Activated T-cell treated with anti-CD3 and anti-CD28 coated beads, Interleukin-2, amount 50 U/mL, for 4 hours (primary cell): ENCODE measurements at places on chromosomes 5 and 9.

GRCh38 chr5:1205255-1206180, 4.1 kb downstream of the SLC6A19 start:
- DNase-seq = no peak

DNA sequence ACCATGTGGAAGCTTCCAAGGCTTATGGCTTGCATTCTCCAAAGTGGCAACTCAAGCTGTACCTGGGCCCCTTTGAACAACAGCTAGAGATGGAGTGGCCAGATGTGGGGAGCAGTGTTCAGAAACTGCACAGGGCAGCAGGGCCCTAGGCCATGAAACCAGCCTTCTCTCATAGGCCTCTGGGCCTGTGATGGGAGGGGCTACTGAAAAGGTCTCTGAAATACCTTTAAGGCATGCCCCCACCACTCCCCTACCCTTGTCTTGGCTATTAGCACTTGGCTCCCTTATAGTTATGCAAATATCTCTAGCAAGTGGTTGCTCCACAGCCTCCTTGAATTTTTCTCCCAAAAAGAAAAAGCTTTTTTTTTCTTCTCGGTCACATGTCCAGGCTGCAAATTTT, 1014.6 kb downstream of the DTWD2 start:
- no peak for DNase-seq

DNA sequence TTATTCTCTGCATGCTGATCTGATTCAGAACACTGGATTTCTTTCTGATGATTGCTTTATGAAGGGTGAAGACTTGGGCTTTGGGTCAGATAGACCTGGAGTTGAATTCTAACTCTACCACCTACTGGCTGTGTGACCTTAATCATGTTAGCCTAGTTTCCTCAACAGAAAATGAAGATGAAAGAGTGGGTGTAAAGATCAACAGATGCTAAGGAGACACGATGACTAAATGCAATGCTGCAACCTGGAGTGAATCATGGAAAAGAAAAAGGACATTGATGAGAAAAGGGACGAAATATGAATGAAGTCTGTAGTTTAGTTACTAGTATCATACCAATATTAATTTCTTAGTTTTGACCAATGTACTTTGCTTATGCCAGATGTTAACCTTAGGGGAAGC, 27.8 kb upstream of the DENND1A start:
- no peak for DNase-seq

DNA sequence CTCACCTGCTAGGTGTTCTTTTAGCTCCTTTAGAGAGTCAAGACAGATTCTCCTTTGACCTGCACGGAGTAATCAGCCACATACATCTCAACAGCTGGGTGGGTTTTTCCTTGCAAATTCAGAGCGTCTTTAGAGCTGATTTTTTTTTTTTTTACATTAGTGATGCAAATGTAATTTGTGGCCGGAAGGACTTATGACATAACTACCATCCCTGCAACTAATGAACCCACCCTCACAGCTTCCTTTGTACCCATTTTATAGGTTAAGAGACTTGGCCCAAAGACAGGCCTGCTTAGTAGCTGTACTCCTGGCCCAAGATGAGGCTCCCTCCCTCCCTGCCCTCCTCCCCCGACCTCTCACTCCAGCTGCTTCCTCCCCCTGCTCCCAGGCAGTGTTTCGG, 69.9 kb upstream of the NIPAL4 start:
- no peak for DNase-seq

- no peak for DNase-seq
Observed at GRCh38 chr9:21097817-21098216, 20.1 kb upstream of the IFNB1 start.

GRCh38 chr9:133238272-133238850, 29.3 kb upstream of the OBP2B start:
- DNase-seq = peak; percentile 20

DNA sequence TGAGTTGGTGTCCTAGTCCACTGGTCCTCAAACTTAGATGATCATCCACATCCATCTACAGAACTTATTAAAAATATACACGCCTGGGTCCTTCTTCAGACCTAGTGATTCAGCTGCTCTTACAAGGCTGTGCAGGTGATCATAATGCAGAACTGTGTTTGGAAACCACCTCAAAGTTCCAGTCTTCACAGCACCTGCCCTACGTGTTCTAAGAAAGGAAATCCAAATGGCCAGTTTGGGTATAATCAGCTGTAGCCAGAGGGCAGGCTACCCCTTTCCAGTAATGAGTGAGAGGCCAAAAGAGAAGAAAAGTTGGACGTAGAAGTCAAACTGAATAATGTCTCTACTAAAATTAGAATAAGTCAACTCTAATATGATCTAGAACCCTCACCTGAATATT, 15.4 kb downstream of the REEP5 start:
- DNase-seq = no peak

GRCh38 chr5:93189707-93190120, 391.3 kb downstream of the NR2F1-AS1 start:
- DNase-seq = no peak

- no peak for DNase-seq
Observed at GRCh38 chr5:68406767-68407241, 191.2 kb downstream of the PIK3R1 start.

- no peak for DNase-seq
Observed at GRCh38 chr5:151691706-151692105, 5.0 kb upstream of the SPARC start.

DNA sequence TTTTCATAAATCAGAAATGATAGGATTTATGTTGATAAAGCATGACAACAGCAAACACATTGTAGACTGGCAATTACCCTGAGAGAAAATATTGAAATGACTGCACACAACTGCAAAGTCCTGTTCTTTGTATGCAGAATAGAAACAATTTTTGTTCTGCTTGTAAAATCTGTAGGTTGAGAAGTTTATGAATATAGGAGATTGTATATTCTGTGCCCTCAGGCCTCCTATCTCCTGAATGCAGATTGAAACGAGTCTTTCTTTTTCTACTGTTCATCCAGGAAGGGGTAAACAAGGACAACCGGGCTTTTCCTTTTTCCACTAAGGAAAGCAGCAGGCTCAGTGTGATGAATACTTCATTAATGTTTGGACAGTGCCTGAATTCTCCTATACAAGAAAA, 95.0 kb upstream of the HAPLN1 start:
- DNase-seq = no peak

GRCh38 chr5:122844910-122845228, 544 bp upstream of the SNX24 start:
- DNase-seq = no peak

GRCh38 chr5:33938507-33938796, 2.3 kb downstream of the RXFP3 start:
- no peak for DNase-seq

DNA sequence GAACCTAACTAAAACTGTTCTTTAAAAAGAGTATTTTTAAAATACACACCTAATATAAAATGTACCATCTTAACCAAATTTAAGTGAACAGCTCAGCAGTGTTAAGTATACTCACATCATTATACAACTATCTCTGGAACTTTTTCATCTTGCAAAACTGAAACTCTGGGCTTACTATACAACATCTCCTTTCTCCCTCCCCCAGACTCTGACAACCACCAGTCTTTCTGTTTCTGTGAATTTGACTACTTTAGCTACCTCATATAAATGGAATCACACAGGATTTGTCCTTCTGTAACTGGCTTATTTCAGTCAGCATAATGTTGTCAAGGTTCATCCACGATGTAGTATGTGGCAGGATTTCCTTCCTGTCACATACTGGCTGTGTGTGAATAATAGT, 93.5 kb downstream of the FOXD1 start:
- DNase-seq = no peak

DNA sequence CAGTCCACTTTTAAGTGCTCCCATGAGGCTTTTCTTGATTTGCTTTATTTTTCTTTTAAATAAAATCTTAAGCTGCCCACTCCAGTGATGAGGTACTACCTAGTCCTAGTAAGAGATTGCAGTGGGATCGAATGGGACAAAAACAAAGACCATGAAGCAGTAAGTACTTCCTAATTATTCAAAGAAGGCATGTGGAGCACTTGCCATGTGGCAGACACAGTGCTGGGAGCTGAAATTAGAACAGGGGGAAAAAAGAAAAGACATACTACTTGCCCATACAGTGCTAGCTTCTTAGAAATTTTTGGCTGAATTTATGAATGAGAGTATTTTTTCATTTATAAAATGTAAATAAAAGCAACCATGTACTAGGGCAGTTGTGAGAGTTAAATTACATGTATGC, 239.9 kb upstream of the TNC start:
- DNase-seq = no peak

- DNase-seq = no peak
Observed at GRCh38 chr5:169071-169727, 22.1 kb upstream of the LRRC14B start.

- DNase-seq = no peak
Observed at GRCh38 chr5:140317859-140318258, 15.0 kb upstream of the PFDN1 start.

DNA sequence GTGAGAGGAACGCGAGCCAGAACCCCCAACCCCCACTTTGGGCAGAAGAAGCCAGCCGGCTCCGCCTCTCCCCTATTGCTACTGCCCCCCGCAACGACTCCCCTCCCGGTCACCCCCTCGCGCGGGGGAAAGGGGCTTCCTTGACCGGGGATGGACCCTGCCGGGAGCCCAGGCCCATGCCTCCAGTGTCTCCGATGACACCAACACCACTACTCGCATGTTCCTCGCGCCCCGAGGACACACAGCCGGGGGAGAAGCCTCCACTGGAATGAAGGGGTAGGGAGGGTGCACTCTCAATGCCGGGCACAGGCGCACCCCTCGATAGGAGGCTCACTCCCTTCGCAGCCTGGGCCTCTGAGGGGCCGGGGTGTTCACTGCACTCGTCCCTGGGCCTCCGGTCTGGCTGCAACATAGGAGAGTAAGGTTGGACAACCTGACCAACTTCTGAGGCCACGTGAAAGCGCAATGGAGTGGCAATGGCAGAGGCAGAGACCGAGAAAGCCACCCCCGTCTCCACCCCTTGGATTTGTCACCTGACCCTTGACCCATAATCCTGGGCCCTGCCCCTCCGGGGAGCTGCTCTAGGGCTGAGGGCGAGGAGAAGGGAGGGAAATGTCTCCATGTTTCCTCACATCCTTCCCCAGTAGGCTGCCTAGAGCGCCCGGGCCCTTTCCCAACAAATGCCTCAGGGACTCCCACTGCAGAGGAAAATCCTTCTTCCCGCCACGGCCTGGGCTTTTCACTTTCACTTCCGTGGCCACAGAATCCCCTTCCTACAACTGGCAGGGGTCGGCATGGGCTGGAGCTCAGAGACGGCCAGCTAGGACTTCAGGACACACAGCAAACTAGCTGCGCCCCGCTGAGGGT, 1.1 kb upstream of the CNTFR start:
- no peak for DNase-seq

DNA sequence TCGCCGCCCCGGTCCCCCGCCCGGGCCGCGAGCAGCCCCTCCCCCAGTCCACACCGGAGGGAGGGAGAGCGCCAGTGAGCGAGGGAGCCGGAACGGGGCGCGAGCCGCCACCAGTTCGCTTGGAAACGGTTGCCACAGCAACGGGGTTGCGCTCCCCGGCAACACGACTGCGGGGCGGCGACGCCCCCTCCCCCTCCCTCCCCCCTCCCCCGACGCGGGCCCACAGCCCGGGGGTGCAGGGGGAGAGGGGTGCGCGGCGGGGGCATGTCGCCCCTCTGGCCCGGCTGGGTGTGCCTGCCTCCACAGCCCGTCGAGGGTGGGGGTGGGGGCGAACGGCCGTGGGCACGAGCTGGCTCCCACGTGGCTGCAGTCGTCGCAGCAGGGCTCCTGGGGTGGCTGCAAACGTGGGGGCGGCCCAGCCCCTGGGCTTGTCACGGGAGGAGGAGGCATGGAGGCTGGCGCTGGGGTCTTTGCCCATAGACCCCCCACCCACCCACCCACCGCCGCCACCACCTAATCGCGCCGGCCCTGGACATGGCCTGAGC, 524 bp downstream of the PRR7 start:
- DNase-seq = peak; percentile 58

- no peak for DNase-seq
Observed at GRCh38 chr5:176492431-176492830, 44.2 kb downstream of the FAF2 start.

DNA sequence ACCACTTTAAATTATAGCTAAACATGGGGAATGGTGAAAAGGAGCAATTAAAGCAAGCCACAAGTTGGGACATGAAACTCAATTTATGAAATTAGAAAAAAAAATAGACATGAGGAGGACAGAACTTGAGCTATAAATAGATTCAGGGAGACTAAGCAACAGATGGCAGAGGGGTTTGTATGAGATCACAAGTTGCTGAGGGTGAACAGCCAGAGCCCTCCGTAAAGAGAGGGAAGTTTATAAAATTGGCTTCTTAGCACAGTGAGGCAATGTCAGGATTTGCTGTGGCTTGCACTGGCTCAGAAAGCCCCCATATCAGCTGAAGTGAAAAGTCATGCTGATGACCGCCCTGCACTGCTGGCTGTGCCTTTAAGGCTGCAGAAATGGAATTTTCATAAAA, 443.4 kb upstream of the CD180 start:
- no peak for DNase-seq

DNA sequence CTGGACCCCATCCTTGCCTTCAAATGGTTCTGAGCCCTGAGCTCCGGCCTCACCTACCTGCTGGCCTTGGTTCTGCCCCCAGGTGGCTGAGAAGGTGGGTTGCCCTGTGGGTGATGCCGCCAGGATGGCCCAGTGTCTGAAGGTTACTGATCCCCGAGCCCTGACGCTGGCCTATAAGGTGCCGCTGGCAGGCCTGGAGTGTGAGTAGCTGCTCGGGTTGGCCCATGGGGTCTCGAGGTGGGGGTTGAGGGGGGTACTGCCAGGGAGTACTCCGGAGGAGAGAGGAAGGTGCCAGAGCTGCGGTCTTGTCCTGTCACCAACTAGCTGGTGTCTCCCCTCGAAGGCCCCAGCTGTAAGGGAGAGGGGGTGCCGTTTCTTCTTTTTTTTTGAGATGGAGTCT, 5.2 kb downstream of the CEL start:
- DNase-seq = no peak

DNA sequence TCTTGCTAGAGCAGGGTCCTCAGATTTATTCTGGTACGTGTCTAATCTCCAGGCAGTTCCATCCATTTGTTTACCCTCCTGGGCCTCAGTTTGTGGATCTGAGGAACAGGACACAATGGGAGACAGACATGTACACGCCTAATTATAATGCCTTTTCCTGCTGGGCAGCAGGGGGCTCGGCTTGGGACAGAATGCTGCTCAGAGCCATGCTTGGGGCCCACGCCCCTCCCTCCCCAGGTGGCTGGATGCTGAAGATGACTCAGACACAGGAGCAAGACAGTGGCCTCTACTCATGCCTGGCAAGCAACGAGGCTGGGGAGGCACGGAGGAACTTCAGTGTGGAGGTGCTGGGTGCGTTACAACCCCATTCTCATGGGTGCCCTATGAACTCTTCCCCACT, 72.7 kb upstream of the ASS1 start:
- DNase-seq = no peak

GRCh38 chr5:143775258-143775657, 36.7 kb upstream of the HMHB1 start:
- no peak for DNase-seq

DNA sequence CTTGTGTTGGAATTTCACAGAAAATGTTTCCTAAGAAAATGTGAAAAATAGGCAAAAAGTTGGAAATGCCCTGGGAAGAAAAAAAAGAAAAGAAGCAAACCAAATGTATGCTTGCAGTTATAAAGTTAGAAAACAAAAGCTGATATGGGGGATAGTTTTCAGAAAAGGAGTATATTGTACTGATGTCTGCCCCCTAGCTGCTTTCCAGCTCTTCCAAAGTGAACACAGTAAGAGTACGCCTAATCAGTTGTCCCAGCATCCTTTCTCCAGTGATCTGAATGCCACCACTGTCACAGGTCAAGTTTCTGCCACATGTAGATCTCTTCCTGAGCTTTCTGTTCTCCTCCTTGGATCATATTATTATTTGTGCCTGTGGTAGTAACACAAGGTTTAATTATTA, 5.8 kb downstream of the TYRP1 start:
- no peak for DNase-seq

GRCh38 chr5:136162008-136162407, 29.4 kb downstream of the SMAD5 start:
- no peak for DNase-seq
